ENCODE measurements at places on chromosomes 4 and X. TPM values are rescaled to one million over a fixed set of nuclear protein-coding genes. Genes with fewer than 3 reads are reported as not detected.

TMEM271 gene
- 0.04 TPM for total RNA-seq

KIF4A gene
- total RNA-seq, result 0.72 TPM

MAGEE2 gene
- total RNA-seq, result not detected

ZCCHC18 gene
- total RNA-seq, result 0.05 TPM

- no peak for DNase-seq
These were observed 34.6 kb downstream of the SEPTIN11 start for GRCh38 chr4:76984127-76984526.

LRP2BP gene
- 1.1 TPM for total RNA-seq

DNA sequence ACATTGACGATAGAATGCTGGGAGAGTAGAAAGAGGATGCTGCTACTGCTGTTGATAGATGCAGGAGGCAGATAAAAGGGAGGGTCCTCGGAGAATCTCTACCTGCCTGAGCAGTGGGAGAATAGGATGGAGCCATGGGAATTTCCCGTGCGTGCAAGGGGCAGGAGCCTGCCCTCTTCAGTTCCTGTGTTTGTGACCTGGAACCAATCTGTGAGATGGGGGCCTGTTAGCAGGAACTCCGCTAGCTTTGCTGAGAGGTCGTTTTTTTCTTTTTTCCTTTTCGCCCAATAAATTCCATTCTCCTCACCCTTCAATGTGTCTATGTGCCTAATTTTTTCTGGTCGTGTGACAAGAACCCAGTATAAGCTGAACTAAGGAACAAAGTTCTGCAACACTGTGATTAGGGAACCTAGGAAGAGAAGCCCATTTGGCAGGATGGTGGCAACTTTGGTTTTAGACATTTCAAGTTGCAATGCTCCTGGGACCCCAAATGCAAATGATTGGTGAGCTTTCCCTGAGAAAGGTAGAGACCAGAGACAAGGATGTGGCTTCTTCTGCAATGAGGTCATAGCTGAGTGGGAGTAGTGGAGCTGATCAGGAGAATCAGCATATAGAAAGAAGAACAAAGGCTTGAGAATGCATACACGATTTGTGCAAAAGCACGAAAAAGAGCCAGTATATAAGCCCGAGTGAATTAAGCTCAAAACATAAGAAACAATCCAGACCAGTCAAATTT lies 23.9 kb downstream of the SLC39A8 start:
- no peak for DNase-seq

EDA gene
- 5.1 TPM for total RNA-seq

GRCh38 chrX:136630881-136631280 lies 17.1 kb upstream of the CD40LG start:
- DNase-seq, result no peak

GRCh38 chr4:156596026-156596425 lies 375.6 kb downstream of the PDGFC start:
- no peak for DNase-seq

- DNase-seq, result no peak
These were observed 1.9 kb downstream of the MAGEB1 start for GRCh38 chrX:30248854-30249253.

IL1RAPL2 gene
- total RNA-seq, result not detected

DNA sequence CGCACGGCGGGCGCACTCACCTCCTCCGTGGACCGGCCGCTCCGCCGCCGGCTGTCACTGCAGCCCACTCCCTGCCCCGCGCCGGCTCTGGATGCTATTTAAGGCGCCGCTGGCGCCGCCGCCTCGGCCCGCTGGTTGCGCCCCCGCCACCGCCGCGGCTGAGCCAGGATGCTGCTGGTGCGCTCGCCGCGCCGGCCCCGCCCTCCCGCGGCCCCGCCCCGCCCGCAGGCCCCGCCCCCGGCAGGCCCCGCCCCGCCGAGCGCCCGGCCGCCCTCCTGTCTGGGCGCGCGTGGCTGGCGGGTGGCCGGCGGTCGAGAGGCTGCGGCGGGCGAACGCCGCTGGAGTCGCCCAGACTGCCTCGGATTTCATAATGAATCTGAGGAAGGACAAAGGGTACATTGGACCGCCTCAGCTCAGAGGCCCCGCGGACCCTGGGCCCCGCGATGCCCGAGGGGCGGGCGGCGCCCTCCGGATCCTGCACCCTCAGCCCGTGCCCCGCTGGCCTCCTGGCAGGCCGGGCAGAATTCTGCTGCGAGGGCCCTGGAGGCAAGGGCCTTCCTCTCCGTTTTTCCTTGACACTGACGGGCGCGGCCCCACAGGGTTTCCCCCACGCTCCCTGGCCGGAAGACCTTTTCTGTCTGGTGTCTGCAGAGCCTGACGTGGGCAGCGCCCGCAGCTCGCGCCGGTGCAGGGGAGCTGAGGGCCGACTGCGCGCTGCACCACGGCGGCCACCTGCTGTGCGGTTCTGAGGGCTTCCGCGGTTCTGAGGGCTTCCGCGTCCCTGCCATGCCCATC lies at the start of gene ACSL1:
Gene ACSL1 (minus strand): TSS at position 73 of the 795 bp plus-strand sequence. CDS start 22,454 bp downstream, outside the sequence.
- peak; percentile 84 for DNase-seq

SMR3B gene
- not detected for total RNA-seq

RHOXF1 gene
- not detected for total RNA-seq

GRCh38 chr4:37446016-37446415 lies 201.5 kb downstream of the NWD2 start:
- DNase-seq, result no peak

GAGE12H gene
- not detected for total RNA-seq

NLGN3 gene
- total RNA-seq, result 0.04 TPM

DNA sequence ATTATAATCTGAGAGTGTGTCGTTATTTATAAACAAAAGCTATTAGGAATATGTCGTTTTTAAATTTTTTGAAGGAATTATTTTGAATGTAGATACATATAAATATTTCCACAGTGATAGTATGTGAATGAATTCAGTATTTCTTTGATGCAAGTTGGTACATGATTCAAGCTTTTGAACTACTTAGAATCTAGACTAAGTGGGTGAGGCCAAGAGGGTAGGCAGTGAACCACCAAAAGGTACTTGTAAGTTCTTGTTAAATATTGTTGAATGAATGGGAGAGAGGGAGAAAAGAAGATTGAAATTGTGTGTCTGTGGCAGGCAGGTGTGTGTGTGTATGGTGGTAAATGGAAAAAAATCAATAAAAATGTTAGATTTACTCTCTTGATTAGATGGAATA lies 69.6 kb downstream of the ARFIP1 start:
- no peak for DNase-seq

GRCh38 chrX:123959281-123960063 lies 2.0 kb upstream of the STAG2 start:
- DNase-seq, result peak; percentile 61

DNA sequence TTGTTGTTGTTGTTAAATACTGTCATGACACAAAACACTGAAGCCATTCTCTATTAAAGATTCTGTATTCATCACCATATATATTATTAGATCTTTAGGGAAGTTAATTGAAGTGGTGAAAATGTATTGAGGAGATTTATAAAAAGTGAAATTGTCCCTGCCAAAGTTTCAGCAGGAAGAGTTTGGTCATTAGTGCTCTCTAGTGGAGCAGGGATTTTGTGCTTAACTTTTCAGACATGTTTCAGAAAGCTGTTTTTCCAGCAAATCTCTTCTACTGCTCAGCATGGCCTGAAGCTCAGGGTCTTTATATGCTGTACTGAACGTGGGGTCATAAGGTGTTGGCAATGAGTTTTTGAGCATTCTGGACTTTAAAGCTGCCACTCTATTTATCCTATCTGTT lies 36.7 kb upstream of the CXXC4 start:
- no peak for DNase-seq

- no peak for DNase-seq
These were observed 124.0 kb downstream of the MOSPD2 start for GRCh38 chrX:14997271-14997670.

RWDD4 gene
- 12.6 TPM for total RNA-seq

DNA sequence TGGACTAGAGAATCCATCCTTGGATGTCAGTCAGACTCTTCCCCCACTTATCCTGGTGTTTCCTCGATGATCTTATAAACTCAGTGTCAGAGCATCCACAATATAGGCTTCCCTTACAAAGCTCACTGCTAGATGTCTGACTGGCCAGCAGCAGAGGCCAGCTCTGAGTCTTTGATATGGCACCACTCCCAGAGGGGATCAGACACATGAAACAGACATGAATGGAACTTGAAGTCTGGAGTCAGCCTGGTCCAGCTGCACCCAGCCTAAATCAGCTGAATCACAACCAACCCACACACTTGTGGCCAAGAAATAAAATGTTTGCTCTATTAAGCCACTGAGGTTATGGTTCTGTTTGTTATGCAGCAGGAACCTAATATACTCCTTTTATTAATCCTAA lies 129.6 kb upstream of the MED14 start:
- no peak for DNase-seq

- peak; percentile 31 for DNase-seq
These were observed 9.6 kb downstream of the CC2D2A start for GRCh38 chr4:15479089-15479912.

DNA sequence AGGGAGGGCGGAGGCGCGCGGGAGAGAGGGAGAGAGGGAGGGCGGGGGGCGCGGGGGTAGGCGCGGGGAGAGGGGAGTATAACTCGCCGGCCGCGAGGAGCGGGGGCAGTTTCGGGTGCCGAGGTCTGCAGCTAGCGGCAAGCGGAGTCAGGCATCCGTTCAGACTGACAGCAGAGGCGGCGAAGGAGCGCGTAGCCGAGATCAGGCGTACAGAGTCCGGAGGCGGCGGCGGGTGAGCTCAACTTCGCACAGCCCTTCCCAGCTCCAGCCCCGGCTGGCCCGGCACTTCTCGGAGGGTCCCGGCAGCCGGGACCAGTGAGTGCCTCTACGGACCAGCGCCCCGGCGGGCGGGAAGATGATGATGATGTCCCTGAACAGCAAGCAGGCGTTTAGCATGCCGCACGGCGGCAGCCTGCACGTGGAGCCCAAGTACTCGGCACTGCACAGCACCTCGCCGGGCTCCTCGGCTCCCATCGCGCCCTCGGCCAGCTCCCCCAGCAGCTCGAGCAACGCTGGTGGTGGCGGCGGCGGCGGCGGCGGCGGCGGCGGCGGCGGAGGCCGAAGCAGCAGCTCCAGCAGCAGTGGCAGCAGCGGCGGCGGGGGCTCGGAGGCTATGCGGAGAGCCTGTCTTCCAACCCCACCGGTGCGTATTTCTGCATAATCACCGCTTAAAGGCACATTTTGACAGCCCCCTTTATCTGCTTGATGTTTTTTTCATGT lies at the start of gene POU4F2:
Gene POU4F2 (plus strand): TSS at position 108 of the 720 bp plus-strand sequence. CDS start 248 bp downstream, at position 356.
- DNase-seq, result peak; percentile 79

ZNF81 gene
- total RNA-seq, result 3.2 TPM

All from pancreas (tissue), 10 donors.